ENCODE measurements at places on chromosomes 7 and 10. TPM values are rescaled to one million over a fixed set of nuclear protein-coding genes. Genes with fewer than 3 reads are reported as not detected.
A peak's percentile ranks its signal among the peaks of the same experiment; 100 is the strongest.

GRCh38 chr7:17506095-17506494 is 207.6 kb downstream of the AHR start:
- peak; percentile 41 for DNase-seq

Gene SLC18A2
- total RNA-seq, result not detected

- DNase-seq, result no peak
Observed at GRCh38 chr10:28892818-28893547, 215.7 kb downstream of the BAMBI start.

- no peak for DNase-seq
Observed at GRCh38 chr7:136741941-136742340, 126.5 kb upstream of the CHRM2 start.

DNA sequence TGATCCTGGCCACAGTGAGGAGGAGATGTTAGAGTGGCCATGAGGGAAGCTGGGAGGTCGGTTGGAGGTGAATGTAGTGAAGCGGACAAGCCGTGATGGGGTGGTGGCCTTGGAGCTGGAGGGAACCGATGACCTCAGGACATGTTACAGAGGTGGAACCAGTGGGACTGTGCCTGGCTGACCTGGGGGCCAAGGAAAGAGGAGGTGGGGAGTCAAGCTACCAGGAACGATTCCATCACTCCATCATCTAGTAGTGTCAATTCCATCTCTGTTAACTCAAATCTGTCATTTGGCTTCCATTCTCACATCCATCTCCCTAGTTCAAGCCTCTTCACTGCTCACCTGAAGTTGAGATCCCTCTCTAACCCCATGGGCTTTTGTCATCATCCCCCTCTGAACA is 102.4 kb upstream of the LYZL2 start:
- no peak for DNase-seq

- no peak for DNase-seq
Observed at GRCh38 chr7:107405559-107405958, 64.3 kb upstream of the GPR22 start.

Gene SLC39A12
- total RNA-seq, result not detected

DNA sequence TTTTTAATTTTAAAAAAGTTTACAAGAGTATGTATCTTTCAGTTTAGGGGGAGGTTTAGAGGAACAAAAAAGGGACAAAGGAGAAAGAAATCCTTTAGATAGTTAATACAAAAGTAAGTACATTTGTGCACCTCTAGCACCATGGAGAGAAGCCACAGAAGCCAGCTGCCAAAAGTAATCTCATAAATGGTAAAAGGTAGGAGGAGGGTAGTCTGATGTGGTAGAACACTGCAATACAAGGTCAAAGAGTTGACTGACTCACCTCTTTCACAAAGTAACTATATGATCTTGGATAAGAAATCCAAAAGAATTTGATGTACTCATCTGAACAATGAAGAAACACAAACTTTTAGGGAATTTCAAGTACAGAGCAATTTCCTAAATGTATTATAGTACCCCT is 68.1 kb downstream of the CNOT4 start:
- DNase-seq, result peak; percentile 19

- no peak for DNase-seq
Observed at GRCh38 chr10:100647928-100648327, 97.5 kb upstream of the PAX2 start.

Gene TECPR1
- total RNA-seq, result 47.6 TPM

DNA sequence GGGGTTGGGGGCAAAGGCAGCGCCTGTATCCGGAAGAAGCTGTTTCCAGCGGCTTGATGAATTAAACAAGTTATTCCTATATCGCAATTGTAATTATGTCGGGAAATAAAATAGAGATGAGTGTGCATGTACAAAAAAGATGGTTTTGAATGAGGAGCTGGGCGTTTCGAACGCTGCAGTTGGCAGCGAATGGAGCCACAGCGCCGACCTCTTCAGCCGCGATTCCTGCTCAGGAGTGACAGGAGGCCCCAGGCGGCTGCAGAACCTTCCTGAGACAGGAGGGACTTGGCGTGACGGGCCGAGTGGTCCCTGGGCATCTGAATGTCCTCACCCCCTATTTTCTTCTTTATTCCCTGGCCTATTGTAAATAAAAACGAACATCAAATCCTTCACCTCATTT is 184.9 kb downstream of the DNAJB6 start:
- DNase-seq, result no peak

Gene ZNF3
- 23.6 TPM for total RNA-seq

GRCh38 chr7:128203710-128204214 is 37.3 kb upstream of the LEP start:
- no peak for DNase-seq

DNA sequence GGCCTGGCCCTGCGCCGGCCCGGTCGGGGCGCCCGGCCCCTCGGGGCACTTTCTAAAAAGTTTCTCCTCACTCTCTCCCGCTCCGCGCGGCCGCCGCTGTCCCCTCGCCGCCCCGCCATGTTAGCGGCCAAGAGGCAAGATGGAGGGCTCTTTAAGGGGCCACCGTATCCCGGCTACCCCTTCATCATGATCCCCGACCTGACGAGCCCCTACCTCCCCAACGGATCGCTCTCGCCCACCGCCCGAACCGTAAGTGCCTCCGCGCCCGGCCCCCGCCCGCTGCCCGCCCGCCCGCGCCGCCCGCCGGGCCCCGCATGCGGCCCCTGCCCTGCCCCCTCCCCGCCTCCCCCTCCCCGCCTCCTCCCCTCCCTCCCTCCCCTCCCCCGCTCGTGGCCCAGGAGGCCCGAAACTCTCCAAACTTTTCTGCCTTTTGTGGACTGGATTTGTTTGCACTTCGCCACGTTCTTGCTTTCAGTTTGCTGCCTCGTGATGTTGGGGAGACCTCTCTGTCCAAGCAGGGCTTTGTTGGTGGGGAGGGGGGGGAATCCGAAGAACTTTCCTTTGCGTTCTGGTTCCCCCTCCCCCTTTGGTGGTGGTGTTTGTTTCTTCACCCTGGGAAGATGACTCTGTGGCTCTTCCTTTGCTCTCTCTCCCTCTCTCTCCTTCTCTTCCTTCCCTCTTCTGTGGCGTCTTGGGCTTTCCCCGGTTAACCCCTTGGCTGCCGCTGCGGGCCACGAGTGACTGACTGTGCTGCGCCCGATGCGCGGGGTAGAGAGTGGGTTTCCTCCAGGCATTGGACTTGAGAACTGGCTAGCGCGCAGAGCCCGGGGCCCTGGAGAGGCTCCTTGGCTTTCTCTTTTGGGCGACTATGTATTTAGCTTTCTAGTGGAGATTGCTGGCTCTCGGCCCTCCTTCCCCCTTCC is 1.6 kb downstream of the TCF7L2 start:
- DNase-seq, result peak; percentile 74

Gene GLI3
- not detected for total RNA-seq

DNA sequence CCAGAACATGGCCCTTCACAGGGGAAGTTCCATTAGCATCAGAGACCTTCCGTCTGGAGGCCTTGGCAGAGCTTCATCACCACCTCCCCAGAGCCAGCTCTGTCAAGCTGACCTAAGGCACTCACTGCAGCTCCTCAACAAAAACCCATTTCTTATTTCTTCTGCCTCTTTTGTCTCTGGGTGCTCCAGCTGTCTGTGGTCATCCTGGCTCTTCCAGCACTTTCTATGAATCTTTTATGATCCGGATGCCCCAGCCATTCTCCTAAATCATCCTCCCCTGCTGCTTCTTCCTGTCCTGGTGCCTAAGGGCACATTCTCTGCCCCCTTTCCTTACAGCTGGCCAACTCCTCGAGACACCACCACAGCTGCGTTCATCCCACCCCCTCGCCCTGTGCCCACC is 171.7 kb upstream of the INSYN2A start:
- DNase-seq, result no peak

All from HT-29 (cell line).